ENCODE measurements at places on chromosomes 5 and 9. TPM values are rescaled to one million over a fixed set of nuclear protein-coding genes. Genes with fewer than 3 reads are reported as not detected.

The BTNL8 gene
- not detected for total RNA-seq

The PCDHB13 gene
- 5.9 TPM for total RNA-seq

The OGN gene
- 822 TPM for total RNA-seq

GRCh38 chr5:134905246-134905996, 490 bp downstream of the PCBD2 start:
- DNase-seq, result peak; percentile 59

GRCh38 chr9:8456344-8456743, 656.8 kb upstream of the DMAC1 start:
- no peak for DNase-seq

DNA sequence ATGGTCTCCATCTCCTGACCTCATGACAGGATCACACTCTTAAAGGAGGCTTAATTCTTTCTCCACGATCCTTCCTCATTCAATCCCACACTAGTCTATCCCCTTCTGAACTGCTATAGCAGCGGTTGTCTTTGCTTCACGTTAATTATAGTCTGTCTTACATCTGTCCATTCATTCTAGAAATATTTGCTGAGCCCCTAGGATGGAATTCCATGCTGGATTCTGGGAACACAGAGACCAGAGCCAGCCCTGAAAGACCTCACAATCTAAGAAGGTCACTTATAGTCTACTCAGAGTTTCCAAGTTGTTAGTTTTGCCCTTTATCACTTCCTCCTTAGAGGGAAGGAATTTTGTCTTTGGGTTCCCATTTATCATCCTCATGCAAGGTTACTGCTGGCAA, 193.5 kb downstream of the GAS1 start:
- no peak for DNase-seq
